NCI-H446 (cell line): ENCODE measurements at places on chromosomes 16 and 17.

DNA sequence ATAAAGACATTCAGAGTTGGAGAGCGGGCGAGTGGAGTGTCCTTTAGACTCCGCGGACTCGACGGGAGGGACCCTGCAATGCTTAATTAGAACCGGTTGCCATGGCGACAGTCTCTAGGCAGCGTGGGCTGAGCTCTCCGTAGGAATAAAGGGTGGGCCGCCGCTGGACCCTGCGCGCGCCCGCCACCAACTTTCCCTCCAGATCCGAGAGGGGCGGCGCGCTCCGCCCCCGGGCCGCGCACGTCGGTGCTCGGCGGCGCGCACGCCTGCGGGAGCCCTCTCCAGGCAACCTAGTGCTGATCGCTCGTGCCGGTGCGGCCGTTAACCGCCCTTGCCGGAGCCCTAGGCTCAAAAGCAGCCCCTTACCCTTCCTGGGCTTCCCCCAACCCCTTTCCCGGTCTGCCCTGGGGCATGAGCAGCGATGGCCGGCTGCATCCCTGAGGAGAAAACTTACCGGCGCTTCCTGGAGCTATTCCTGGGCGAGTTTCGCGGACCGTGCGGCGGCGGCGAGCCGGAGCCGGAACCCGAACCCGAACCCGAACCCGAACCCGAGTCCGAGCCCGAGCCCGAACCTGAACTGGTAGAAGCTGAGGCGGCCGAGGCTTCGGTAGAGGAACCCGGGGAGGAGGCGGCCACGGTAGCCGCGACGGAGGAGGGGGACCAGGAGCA lies at the start of gene PPM1E:
TSS of gene PPM1E (plus strand) at position 278 of the 669 bp plus-strand sequence.
- peak; percentile 71 for DNase-seq

- peak; percentile 30 for DNase-seq
Observed at GRCh38 chr16:81723098-81723723, 55.9 kb upstream of the PLCG2 start.

GRCh38 chr16:15976225-15976812 lies 26.9 kb downstream of the ABCC1 start:
- no peak for DNase-seq

- DNase-seq: no peak
Observed at GRCh38 chr16:79436885-79437284, 163.7 kb downstream of the MAF start.

DNA sequence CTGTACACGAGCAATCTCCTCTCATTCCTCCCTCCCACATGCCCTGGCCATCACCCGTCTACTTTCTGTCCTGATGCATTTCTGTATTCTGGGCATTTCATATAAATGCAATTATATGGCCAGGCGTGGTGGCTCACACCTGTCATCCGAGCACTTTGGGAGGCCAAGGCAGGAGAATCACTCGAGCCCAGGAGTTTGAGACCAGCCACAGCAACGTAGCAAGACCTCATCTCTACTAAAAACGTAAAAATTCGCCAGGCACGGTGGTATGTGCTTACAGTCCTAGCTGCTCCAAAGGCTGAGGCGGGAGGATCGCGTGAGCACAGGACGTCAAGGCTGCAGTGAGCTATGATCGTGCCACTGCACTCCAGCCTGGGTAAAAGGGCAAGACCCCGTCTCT lies 4.8 kb downstream of the MEAK7 start:
- no peak for DNase-seq

- DNase-seq: no peak
Observed at GRCh38 chr17:17022011-17022410, 20.2 kb upstream of the MPRIP start.

DNA sequence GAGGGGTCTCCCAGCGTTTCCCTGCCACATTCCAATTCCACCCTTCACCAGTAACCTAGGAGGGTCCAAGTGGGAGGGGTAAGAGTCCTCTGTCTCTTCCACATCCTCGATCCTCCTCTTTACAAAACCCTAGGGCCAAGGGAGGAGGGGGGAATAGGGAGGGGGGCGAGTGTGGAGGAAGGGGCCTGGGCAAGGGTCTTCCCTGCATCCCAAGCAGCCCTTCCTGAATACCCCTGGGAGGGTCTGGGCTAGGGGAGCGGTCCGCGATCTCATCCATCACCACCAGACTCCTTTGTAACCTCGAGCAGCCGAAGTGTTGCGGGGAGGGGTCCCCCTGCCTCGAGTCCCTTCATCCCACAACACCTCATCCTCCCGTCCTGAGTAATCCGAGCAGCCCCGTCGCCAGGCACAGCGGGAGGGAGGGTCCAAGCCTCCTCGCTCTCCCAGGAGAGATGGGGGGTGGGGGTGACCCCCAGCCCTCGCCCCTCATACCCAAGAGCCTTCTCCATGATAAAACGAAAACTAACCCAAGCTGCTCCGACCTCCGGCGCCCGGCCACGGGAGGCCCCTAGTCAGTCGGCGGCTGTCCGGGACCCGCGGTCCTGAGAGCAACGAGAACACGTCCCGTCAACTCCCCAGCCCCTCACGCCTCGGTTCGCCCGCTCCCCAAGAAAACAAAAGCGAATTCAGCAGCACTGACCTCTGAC lies 502 bp downstream of the SMPD3 start:
- no peak for DNase-seq

GRCh38 chr17:49363251-49363650 lies 1.2 kb upstream of the ZNF652 start:
- no peak for DNase-seq

DNA sequence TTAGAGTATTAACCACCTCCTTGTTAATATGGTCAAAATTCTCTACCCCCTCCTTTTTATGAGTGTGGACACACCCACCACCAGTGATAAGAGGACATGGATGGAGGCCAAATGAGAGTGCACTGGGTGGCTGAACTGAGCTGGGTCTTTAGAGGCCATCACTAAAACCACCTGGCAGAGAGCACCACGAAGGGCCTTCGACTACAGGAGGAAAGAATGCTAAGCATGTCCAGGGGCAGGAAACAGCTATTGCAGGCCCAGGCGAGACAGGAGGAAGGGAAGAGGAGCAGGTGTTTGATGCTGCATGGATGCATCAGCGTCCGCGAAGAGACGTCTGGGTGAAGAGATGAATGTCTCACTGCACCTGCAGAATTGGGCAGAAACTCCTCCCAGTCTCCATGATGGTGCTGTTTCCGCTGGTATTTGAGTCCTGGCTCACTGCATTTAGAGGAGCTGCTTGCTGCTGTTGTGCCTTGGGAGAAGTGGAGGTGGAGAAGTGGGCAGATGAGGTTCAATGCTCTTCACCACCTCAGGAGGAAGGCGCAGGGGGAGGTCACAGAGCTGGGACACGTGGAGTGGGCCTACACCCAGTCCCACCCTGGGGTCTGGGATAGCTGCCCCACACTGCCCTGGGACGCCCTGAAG lies 33.2 kb downstream of the SPHK1 start:
- DNase-seq: no peak

GRCh38 chr17:79187186-79187585 lies 112.6 kb downstream of the ENGASE start:
- DNase-seq: no peak

- DNase-seq: no peak
Observed at GRCh38 chr17:41975099-41976083, 8.8 kb downstream of the CNP start.

- DNase-seq: no peak
Observed at GRCh38 chr17:39605492-39606433, 2.0 kb downstream of the NEUROD2 start.

DNA sequence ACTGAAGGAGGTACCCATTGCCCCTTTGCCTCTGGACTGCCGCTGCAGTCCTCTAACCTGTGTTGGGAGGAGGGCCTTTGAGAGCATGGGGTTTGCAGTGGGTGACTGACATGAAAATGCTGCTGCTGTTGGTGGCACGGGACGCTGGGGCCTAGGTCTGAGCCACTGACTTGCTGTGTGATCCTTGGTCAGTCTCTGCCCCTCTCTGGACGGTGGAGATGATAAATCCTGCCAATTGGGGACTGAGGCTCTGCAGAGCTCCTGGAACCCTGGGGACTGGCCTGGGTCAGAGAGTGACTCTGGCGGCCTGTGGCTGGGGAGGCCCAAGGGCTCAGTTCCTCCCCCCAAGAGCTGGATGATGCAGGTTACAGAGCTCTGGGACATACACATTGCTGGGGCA lies 6.1 kb upstream of the PYDC1 start:
- no peak for DNase-seq

GRCh38 chr16:5188318-5188988 lies 90.9 kb upstream of the EEF2KMT start:
- DNase-seq: no peak

DNA sequence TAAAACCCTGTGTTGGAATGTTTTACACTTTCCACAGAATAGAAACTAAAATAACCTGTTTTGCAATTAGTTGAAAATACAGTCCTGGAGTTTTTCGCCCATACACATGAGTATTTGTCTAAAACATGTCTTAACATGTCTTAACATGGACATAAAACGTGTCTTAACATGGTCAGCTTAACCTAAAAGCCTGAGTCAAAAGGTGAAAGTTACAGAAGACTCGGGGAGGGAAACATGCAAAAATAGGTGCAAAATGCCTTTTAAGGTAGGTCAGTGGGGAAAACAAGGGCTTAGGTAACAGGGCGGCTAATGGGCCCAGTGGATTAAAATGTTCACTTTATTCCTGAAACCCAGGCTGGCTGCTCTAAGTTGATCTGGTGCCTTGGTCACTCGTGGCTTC lies 56.1 kb upstream of the RBL2 start:
- DNase-seq: no peak

- no peak for DNase-seq
Observed at GRCh38 chr17:7909089-7909488, 7.0 kb downstream of the RNF227 start.

GRCh38 chr16:4578961-4579530 lies 22.9 kb downstream of the C16orf96 start:
- no peak for DNase-seq

- no peak for DNase-seq
Observed at GRCh38 chr17:71327376-71328059, 793.3 kb upstream of the SOX9 start.

DNA sequence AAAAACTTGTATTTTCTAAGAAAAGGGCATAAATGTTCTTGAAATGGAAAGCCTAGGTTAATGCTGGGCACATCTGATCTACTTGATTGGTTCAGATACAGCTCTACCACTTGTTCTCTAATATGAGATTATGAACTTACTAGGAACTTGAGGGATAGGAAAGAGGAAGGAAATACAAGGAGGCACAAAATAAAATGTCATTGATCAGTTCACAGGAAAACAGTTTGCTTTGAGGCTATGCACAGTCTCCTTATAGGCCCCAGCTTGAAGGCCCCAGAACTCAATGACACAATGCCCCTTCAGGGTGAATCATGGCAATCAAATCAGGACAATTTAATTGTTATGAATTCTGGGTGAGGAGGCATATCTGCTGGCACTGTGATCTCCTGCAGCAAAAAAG lies 27.1 kb downstream of the NXPH3 start:
- DNase-seq: no peak

GRCh38 chr16:62711797-62712196 lies 675.6 kb upstream of the CDH8 start:
- no peak for DNase-seq

GRCh38 chr17:82305727-82306300 lies 11.6 kb downstream of the CD7 start:
- no peak for DNase-seq
